ENCODE measurements at places on chromosomes 3 and 15. TPM values are rescaled to one million over a fixed set of nuclear protein-coding genes. Genes with fewer than 3 reads are reported as not detected.

DNA sequence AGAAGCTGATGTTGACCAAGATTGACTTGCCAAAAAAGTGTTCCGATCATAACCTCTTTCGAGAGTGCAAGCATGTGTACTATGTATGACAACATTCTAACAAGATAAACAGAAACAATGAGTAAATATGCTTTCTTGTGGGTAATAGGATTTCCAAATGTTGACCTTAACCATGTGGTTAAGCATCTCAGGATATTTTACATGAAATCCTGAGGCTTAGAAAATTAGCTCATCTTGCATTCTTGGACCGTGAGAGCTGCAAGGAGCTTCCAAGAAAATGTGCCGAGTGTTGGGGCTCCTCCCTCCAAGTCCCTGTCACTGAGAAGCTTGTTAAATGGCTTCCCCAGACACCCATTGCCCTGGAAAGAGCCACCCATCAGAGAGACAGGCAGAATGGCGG, 50.1 kb downstream of the C3orf20 start:
- no peaks in the 10 kb centered on the region for H3K27me3 ChIP-seq
- H3K4me3 ChIP-seq = no peak overlapping the region
- DNase-seq = no peak
- no peak overlapping the region for H3K27ac ChIP-seq

The PTX3 gene
- total RNA-seq = 175 TPM

- H3K4me3 ChIP-seq = no peak overlapping the region
- no peaks in the 10 kb centered on the region for H3K36me3 ChIP-seq
- DNase-seq = no peak
- no peak overlapping the region for H3K27ac ChIP-seq
- H3K4me1 ChIP-seq = no peaks in the 10 kb centered on the region
These were observed 228.4 kb downstream of the DIPK2A start for GRCh38 chr3:144200004-144200403.

The PXYLP1 gene
- 23.2 TPM for total RNA-seq

GRCh38 chr15:63892794-63893441, 59.2 kb upstream of the HERC1 start:
- H3K36me3 ChIP-seq = no peaks in the 10 kb centered on the region
- H3K4me3 ChIP-seq = no peak overlapping the region
- no peaks in the 10 kb centered on the region for H3K27me3 ChIP-seq
- no peak for DNase-seq
- peaks cover 4% of the 10 kb centered on the region for H3K4me1 ChIP-seq

GRCh38 chr15:79091204-79091867, 756 bp upstream of the RASGRF1 start:
- H3K27ac ChIP-seq = no peak overlapping the region
- peaks cover 11% of the 10 kb centered on the region for H3K4me1 ChIP-seq
- no peaks in the 10 kb centered on the region for H3K36me3 ChIP-seq
- no peak for DNase-seq
- peak overlapping the region; percentile 54 for H3K4me3 ChIP-seq
- H3K27me3 ChIP-seq = no peaks in the 10 kb centered on the region

DNA sequence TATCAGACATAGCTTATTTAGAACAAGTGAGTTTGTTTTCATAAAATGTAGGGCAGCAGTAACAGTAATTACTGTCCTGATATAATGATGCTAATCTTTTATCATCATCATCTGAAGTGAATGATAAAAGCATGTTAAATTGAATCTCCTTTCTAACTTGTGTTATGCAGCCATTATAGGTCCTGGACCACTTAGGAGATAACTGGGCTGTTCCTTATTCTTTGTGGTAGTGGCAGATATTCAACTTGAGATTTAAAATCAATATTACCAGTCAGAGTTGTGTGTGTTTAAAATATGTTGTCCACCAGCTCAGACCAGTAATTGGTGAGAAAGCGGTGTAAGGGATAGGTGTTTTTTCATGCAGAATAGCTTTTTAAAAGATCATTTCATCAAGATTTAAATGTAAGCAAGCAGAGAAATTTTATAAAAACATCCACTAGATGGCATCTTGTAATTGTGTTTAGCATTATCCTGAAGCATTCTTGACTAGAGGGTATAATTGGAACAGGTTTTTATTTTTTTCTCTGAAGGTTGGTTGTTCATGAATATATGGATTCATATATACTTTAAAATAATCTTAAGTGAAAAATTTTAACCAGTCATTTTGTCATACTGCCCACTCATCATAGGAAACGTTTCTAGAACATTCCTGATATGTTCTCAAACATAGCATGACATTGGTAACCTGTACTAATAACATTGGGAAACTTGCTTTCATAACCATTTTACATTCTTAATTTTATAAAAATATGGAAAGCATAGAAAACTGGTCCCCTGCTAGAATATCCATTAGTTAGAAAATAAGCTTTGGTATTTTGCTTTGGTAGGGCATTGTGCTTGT, 153.9 kb downstream of the BBX start:
- H3K27ac ChIP-seq = no peak overlapping the region
- no peaks in the 10 kb centered on the region for H3K27me3 ChIP-seq
- DNase-seq = no peak
- no peak overlapping the region for H3K4me3 ChIP-seq

DNA sequence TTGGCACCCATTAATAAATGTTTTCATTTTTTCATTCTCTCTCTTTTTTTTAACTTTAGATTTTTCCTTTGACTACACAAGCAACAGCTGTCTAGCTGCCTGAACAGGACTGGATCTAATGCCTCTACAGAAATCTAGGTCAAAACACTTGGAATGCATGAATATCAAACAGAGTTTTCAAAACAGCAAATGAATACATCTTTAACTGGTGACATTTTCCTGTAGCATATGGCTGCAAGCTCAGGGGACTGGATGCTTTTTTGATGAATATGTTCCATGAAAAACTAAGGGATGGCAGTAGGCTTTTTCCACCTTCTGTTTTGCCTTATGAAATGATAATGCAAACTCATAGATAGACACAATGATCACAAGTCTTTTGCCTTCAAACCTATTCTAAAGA, 661.7 kb downstream of the MCTP2 start:
- H3K36me3 ChIP-seq = no peaks in the 10 kb centered on the region
- H3K27ac ChIP-seq = no peak overlapping the region
- no peak for DNase-seq
- no peak overlapping the region for H3K4me3 ChIP-seq
- no peaks in the 10 kb centered on the region for H3K27me3 ChIP-seq

DNA sequence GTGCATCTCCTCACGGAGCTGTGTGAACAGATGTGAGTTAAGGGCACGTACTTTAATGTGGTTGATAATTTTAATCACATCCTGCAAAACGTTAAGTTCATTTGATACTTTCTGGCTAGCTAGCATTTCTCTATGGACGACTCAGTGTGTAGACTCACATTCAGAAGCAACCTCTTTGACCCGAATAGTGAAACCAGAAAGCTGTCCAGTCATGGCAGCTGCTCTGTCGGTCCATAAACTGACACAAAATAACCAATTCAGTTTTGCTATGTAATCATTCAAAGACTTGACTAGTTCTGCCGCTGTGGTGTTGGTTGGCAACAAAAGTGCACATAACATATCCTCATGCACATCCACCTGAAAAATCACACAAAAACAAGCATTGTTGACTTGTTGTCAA, 3.7 kb upstream of the GFM1 start:
- no peak for DNase-seq
- H3K4me3 ChIP-seq = no peak overlapping the region
- H3K27me3 ChIP-seq = no peaks in the 10 kb centered on the region
